ENCODE measurements at places on chromosomes 2 and 18.

- no peak for DNase-seq
These were observed 413.0 kb downstream of the CDH2 start for GRCh38 chr18:27763936-27764335.

GRCh38 chr2:182543741-182544525, 117.1 kb upstream of the PDE1A start:
- no peak for DNase-seq

GRCh38 chr2:197803033-197803444, 1.4 kb upstream of the PLCL1 start:
- no peak for DNase-seq

- DNase-seq = no peak
These were observed 91.2 kb upstream of the STK17B start for GRCh38 chr2:196262606-196263005.

GRCh38 chr2:26238311-26238958, 6.0 kb downstream of the HADHA start:
- no peak for DNase-seq

- no peak for DNase-seq
These were observed 28.0 kb downstream of the SRSF7 start for GRCh38 chr2:38723173-38723572.

DNA sequence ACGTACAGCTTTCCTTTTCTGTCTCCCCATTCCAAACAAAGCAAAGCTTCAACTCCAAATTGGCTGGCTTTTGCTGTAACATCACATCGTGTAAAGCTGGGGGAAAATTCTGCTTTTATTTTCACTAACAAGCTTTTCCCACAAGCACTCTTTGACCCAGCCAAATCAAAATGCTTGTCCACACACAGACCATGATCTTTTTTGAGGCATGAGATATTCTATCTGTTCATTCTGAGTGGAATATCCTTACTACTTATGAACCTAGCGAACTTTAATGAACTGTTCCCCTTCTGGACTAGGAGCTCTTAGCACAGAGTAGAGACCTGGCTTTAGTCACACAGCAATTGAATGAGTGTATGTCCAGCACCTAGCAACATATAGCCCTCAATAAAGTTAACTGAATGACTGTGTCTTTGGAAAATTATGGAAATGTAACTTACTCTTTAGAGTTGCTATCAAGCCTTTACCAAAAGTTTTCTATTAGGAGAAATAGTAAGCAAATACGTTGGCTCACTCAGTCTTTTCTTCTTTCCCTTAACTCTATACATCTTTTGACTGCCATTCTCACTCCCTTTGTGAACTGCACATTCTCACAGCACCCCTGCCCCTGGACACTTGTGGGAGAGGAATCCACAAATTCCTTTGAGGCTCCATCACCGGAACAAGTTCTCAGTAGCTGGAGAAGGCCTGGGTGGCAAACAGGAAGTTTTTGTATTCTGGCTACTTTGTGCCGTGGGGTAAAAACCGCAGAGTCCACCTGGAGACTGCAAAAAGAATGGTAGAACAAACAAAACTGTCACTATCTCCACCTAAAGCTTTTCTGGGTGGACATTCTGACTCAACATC, 1.3 kb upstream of the UBE2E3 start:
- DNase-seq = no peak

DNA sequence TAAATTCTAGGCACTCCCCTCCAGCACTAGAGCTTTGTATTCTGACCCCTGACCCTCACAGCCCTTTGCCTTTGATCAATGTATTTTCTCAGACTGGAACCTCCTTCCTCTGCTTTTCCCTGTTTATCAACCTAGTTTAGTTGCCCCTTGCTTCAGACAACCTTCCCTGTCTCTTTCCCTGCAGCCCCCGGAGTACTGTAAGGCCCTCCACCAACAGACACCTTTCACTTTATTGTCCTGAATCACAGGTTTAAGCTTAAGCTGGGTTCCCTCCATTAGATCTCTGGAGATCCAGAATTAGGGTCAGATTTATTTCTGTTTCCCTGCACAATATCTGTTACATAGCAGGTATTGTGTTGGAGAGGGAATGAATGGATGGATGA, 140.2 kb downstream of the DDX1 start:
- no peak for DNase-seq

DNA sequence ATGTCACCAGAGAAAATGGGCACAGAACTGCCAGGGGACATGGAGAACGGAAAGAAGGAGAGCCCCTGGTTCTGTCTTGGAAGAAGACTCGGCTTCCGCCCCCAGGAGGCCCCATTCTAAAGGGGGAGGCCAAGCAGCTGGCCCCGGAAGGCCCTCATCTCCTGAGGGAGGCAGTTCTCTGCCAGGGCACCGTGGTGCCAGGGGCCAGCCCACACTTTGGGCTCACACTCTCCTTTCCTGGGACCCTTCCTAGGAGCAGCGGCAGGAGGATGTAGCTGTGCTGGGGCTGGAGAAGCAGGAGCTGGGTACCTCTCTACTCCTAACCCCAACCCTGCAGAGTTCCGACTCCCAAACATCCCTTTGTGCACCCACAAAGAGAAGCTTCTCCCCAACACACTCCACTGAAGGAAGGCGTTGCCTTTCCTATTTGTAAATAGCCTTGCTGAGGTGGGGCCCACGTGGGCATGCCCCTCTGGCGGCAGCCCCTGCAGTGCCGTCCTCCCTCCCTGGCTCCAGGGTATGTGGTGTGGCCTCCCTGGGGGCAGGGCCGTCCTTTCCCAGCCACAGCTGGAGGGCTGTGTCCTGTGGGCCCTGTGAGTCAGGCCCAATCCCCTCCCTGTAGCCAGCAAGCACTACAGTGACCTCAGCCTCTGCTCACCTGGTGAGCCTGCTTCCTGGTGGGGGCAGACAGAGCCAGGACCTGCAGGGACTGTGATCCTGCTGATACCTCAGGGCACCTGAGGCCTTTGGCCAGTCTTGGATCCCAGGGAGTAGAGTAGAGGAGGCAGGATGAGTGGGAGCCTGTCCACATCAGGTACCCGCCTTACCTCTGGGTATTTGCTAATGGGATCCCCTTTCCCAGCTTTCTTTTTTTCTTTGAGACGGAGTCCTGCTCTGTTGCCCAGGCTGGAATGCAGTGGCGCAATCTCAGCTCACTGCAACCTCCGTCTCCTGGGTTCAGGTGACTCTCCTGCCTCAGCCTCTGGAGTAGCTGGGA, 26.6 kb downstream of the ZFP36L2 start:
- DNase-seq = no peak

DNA sequence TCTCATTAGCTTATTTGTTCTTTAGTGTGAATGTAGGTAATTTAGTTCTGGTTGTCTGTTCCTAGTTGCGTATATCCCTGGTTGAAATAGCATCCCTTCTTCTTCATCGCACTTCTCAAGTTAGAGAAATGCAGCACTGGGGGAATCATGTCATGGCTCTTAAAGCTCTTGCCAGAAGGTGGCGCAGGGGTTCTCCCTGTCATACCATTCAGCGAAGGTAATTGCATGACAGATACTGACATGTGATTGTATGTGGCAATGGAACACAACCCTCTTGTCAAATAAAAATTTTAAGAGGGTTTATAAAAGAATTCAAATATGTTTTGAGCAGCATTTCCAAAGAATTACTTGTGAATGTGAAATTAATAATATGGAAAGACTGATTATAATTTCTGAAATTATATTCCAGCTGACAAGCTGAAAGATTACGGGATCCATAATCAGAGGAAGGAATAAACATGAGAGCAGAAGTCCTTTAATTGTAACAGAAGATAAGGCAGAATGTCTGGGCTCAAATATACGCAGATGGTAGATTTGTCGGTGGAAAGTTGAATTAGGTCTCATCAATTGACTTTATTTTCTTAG, 411.7 kb downstream of the DSEL start:
- DNase-seq = no peak

- DNase-seq = no peak
These were observed 258.9 kb downstream of the NAPG start for GRCh38 chr18:10784596-10785202.
